ENCODE measurements at places on chromosomes 13 and 19.

- no peak for DNase-seq
These were observed 1.9 kb downstream of the ZNF417 start for GRCh38 chr19:57914531-57914930.

- no peak for DNase-seq
These were observed 2.6 kb downstream of the LENG1 start for GRCh38 chr19:54156953-54157352.

- DNase-seq: no peak
These were observed 133.7 kb downstream of the RAP2A start for GRCh38 chr13:97567510-97568243.

DNA sequence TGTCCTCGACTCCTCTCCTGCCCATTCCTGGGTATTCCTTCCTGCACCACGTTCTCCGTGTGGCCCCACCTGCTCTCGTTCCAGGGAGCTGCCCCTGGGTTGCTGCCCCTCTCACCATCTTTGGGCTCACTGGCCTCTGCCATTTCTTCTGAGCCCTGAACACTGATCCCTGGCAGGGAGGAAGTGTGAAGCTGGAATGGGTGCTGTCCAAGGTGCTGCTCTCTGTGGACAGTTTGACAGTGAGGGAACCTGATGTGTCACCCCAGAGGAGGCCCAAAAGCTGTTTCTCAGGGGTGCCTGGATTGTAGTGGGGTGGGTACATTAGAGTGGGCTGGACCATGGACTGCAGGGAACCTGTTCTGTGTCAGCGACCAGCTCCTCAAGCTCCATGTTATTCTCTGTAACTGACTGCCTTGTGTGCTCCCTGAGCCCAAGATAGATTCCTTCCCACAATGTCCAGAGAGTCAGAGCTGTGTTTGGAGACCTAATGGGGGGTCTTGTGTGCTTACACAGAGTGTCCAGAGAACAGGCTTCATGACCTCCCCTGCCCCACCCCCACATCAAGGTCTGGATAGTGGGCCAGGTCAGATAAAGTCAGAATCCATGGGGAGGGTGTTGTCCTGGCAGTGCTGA, 7.2 kb upstream of the CEACAM8 start:
- no peak for DNase-seq

- peak; percentile 48 for DNase-seq
These were observed 8.4 kb downstream of the PEAK3 start for GRCh38 chr19:2273356-2274184.

- DNase-seq: no peak
These were observed at the start of gene KLK7 for GRCh38 chr19:50983625-50984292. Gene KLK7 (minus strand): TSS chr19:50983917. CDS start chr19:50982399, 1,518 bp downstream.

GRCh38 chr13:94312511-94313216, 166.8 kb downstream of the DCT start:
- DNase-seq: no peak

DNA sequence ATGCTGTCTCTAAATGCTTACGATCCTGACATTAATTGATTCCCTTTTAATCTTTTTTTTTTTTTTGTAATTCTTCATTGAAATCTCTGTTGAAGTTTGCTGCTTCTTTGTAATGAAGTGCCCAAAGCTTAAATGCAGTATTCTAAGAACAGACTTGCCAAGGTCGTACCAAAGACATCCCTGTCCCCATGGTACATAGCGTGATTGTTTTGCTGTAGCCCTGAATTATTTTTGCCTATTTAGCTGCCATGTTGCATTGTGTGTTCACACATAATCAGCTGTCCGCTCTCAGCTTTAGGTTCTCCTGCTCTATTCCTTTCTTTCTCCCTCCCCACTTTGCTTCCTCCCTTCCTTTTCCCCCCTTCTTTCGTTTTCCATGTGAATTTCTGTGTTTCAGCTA, 21.1 kb downstream of the FGF9 start:
- DNase-seq: no peak

GRCh38 chr19:55251341-55252081, 7.3 kb downstream of the PPP6R1 start:
- peak; percentile 42 for DNase-seq

All from stimulated activated CD4-positive, alpha-beta T cell treated with anti-CD3 and anti-CD28 coated beads, TNF-alpha, amount 100 ng/mL, for 24 hours (primary cell).